ENCODE measurements at places on chromosomes 7 and 10.
A peak's percentile ranks its signal among the peaks of the same experiment; 100 is the strongest.

DNA sequence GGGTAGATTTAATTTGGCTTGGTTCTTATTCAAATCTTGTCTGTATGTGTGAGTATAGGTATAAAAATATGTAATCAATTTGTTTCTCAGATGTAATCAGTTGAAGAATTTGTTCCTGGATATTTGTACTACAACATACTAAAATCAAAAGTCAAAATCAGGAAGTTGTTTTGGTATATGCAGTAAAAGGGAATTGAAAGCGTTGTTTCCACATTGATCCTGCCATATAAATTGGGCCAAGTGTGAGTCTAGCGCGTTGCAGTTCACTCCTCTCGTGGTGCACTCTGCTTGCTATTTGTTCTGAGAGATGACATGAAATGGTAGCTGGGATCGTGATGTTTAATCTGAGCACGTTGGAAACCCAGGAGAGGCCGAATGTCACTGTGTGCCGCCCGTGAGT, 55.9 kb downstream of the SHH start:
- no peak overlapping the region for H3K4me3 ChIP-seq
- H3K36me3 ChIP-seq = no peaks in the 10 kb centered on the region
- H3K27ac ChIP-seq = no peak overlapping the region
- no peaks in the 10 kb centered on the region for H3K4me1 ChIP-seq
- no peaks in the 10 kb centered on the region for H3K27me3 ChIP-seq

DNA sequence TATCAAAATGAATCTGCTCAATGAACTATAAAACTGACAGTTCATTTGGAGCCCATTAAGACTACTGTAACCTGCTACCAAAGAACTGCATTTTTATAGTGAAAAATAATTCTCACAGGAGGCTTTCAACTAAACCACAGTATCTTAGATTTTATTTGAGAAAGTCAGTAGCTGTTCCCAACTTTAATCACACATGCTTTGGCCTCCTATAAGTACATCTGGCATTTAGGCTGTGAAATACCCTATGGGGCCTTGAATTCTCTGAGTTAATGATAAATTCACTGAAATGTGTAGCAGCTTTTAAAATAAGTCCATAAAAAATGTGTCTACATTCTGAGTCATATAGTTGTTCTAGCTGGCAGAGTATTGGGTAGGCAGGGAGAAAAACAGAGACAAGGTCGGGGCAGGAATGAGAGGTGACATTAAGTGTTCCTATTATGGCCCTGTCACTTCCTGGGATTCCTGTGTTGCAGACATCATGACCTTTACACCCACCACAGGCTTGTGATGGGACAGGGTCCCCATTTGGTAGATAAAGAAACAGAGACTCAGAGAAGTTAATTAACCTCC, 588.8 kb downstream of the REEP3 start:
- H3K4me3 ChIP-seq = no peak overlapping the region
- H3K27ac ChIP-seq = no peak overlapping the region
- no peaks in the 10 kb centered on the region for H3K4me1 ChIP-seq
- no peaks in the 10 kb centered on the region for H3K36me3 ChIP-seq
- H3K27me3 ChIP-seq = no peaks in the 10 kb centered on the region

GRCh38 chr7:74503943-74504342, 50.2 kb downstream of the GTF2IRD1 start:
- no peak overlapping the region for H3K27ac ChIP-seq
- H3K27me3 ChIP-seq = no peaks in the 10 kb centered on the region
- DNase-seq = no peak
- H3K36me3 ChIP-seq = no peaks in the 10 kb centered on the region

GRCh38 chr10:76206797-76207352, 775.5 kb downstream of the LRMDA start:
- no peak overlapping the region for H3K27ac ChIP-seq
- no peak for DNase-seq
- no peaks in the 10 kb centered on the region for H3K27me3 ChIP-seq
- peaks cover 14% of the 10 kb centered on the region for H3K4me1 ChIP-seq
- no peaks in the 10 kb centered on the region for H3K36me3 ChIP-seq
- H3K4me3 ChIP-seq = no peak overlapping the region

- no peak overlapping the region for H3K4me3 ChIP-seq
- H3K27ac ChIP-seq = no peak overlapping the region
- H3K27me3 ChIP-seq = no peaks in the 10 kb centered on the region
- no peak for DNase-seq
These were observed 43.8 kb downstream of the ETV1 start for GRCh38 chr7:13945670-13946069.

DNA sequence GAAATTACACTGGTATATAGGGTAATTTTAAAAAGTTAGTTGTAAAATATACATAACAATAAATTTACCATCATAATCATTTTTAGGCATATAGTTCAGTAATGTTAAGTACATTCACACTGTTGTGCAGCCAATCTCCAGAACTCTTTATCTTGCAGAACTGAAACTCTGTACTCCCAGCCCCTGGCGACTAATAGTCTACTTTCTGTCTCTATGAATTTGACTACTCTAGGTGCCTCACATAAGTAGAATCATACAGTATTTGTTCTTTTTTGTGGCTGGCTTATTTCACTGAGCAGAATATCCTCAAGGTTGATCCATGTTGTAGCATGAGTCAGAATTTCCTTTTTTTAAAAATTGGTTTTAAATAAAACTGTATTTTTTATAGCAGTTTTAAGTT, 41.4 kb downstream of the NRF1 start:
- no peak overlapping the region for H3K27ac ChIP-seq
- H3K4me1 ChIP-seq = no peaks in the 10 kb centered on the region
- H3K36me3 ChIP-seq = no peaks in the 10 kb centered on the region
- H3K4me3 ChIP-seq = no peak overlapping the region
- no peaks in the 10 kb centered on the region for H3K27me3 ChIP-seq
- no peak for DNase-seq

DNA sequence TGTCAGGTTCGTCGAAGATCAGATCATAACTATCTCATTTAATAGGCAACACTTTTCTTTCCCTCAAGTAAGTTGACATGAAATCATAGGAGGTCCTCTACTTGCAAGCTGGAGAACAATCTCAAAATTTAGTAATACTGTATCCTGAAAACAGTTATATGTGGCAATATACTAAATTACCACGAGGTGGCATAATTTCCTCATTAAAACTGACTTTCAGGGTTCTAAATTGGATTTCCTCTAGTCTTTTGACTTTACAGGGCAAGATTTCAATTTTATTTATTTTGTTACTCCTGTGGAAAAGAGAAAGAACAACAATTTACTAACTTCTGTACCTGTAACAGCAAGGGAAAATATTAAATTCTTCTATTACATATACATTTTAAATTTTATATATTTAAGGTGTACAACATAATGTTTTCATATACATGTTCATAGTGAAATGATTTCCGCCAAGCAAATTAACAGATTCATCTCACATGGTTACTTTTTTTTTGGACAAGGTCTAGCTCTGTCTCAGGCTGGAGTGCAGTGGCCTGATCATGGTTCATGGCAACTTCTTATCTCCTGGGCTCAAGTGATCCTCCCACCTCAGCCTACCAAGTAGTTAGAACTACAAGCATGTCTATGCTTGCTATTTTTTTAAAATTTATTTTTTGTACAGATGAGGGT, 53.4 kb upstream of the CYP2C18 start:
- H3K36me3 ChIP-seq = no peaks in the 10 kb centered on the region
- peaks cover 43% of the 10 kb centered on the region for H3K4me1 ChIP-seq
- DNase-seq = peak; percentile 29
- H3K4me3 ChIP-seq = no peak overlapping the region
- peak overlapping the region; percentile 42 for H3K27ac ChIP-seq

DNA sequence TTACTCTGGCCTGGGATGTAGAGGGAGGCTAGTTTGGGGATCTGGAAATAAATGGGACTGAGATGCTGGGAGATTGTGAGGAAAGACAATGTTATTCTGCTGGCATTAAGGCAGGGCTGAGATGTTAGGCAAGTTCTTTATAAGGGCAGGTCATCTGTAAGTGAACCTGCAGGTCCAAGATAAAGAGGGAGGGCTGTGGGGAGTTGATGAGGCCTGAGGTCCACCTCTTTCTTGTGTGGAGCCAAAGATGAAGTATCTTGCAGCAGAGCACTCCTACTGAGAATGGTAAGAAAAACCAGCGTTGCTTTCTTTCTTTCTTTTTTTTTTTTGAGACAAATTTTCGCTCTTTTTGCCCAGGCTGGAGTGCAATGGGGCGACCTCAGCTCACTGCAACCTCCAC, 19.1 kb downstream of the CYCS start:
- H3K4me1 ChIP-seq = 0 out of 2 replicates have a peak, but pooled peaks cover 3% of the 10 kb centered on the region
- no peak overlapping the region for H3K4me3 ChIP-seq
- H3K36me3 ChIP-seq = no peaks in the 10 kb centered on the region
- DNase-seq = no peak

DNA sequence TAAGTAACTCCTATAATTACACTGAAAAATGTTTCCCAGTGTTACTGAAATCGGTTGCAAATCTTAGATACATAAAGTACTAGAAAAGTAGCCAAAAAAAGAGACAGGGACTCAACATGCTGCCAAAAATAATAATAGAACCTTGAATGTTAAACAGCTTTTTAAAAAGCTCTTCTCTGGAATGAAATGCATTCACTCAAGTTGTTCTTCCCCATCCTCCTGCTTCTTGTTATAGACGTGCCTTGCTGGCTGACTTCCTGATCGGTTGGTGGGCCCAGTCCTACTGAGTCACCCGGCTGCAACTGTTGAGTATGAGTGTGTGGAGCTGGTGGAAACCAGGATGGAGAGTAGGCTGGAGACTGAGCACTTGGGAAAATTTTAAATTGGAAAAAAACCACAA, 30.6 kb upstream of the RAPGEF5 start:
- no peak overlapping the region for H3K4me3 ChIP-seq
- H3K27ac ChIP-seq = no peak overlapping the region

DNA sequence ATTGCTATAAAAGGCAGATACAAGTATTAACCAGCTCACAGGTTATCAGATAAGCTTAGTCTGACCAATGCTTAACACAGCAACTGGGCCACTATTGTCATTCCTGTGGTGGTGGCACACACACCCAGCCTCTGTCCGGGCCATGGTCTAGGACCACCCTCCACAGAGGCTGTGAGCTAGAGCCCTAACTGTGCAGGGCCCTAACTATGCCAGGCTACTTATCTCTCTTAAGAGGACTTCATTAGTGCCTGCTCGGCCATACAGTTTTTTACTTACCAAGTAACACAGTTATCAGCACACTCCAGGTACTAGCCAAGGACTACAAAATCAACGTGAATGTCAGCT, 2.1 kb upstream of the EGFR start:
- no peaks in the 10 kb centered on the region for H3K27me3 ChIP-seq
- no peaks in the 10 kb centered on the region for H3K36me3 ChIP-seq
- H3K4me1 ChIP-seq = peaks cover 25% of the 10 kb centered on the region
- H3K27ac ChIP-seq = no peak overlapping the region
- no peak overlapping the region for H3K4me3 ChIP-seq

DNA sequence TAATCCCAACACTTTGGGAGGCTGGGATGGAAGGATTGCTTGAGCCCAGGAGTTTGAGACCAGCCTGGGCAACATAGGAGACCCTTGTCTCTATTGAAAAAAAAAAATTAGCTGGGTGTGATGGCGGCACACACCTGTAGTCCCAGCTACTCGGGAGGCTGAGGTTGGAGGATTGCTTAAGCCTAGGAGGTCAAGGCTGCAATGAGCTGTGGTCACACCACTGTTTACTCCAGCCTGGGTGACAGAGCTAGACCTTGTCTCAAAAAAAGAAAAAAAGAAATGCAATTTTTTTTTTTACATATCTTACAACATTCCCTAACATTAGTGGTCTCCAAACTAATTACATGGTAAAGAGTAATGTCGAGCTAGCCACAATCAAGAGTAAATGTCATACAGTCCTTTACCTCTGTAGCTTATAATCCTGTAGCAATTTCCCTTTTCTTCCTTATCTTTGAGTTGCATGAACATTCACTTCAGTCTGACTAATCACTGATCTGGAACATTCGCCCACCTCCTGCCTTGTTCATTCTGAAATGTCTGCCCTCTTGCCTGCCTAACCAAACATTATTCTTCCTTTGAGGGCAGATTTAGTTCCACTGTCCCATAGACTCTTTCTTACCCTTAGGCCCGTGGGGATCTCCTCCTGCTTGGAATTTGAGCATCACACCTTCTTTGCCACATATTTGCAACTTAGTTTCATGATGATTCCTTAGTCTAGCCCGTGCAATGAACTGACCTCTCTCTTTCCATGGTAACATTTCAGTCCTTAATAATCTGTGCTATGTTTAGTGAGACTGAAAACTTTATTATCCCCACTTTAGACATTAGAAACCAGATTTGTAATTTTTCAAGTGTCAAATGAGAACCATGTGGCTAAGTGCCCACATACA, 4.8 kb upstream of the VCL start:
- H3K27ac ChIP-seq = no peak overlapping the region
- no peaks in the 10 kb centered on the region for H3K36me3 ChIP-seq
- H3K4me3 ChIP-seq = no peak overlapping the region
- H3K27me3 ChIP-seq = no peaks in the 10 kb centered on the region
- H3K4me1 ChIP-seq = 0 out of 2 replicates have a peak, but pooled peaks cover 4% of the 10 kb centered on the region

- H3K27me3 ChIP-seq = no peaks in the 10 kb centered on the region
- peaks cover 4% of the 10 kb centered on the region for H3K4me1 ChIP-seq
- H3K4me3 ChIP-seq = no peak overlapping the region
- H3K36me3 ChIP-seq = no peaks in the 10 kb centered on the region
- DNase-seq = no peak
- H3K27ac ChIP-seq = no peak overlapping the region
These were observed 5.9 kb downstream of the DIP2C start for GRCh38 chr10:683448-684071.

DNA sequence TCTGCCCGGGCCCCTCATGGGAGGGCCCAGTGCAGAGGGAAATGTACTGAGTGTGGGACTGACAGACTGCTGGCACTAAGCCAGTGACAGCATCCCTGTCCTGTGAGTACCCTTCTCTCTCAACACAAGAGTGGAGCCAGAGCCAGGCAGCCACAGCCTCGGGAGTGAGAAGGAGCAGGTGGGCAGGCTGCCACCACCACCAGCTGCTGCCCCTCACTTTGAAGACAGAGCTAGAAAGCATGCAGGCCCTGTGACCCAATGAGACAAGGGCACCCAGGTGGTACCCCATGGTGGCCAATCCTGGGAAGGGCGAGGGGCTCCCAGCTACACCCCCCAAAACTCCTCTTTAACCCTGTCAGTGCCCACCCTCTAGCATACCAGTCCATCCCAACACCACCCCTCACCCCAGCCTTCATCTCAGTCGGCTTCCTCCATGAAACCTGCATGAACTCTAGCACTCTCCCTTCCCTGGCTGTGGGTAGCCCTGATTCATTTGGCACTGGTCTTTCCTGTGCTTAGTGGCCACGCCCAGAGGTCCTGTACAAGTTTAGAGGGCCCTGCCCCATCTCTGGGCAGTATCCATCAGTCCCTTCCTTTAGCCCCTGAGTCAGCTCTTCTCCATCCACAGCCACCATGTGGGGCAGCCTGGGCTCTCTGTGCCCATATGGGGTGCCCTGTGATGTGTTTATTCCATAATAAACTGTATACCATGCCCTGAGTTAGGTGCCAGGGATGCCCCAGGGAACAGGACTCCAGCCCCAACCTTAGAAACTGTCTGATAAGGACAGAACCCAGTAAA, 207.0 kb upstream of the ZMIZ1 start:
- no peak overlapping the region for H3K4me3 ChIP-seq
- H3K27ac ChIP-seq = no peak overlapping the region
- H3K27me3 ChIP-seq = no peaks in the 10 kb centered on the region
- no peaks in the 10 kb centered on the region for H3K36me3 ChIP-seq

Measured in Caco-2 (cell line).